Left colon (tissue), 2 donors: ENCODE measurements at places on chromosomes 11 and 22.

GRCh38 chr22:32992821-32993220 is 65.4 kb downstream of the SYN3 start:
- DNase-seq: no peak

GRCh38 chr11:120666121-120666639 is 154.6 kb downstream of the GRIK4 start:
- DNase-seq: no peak

DNA sequence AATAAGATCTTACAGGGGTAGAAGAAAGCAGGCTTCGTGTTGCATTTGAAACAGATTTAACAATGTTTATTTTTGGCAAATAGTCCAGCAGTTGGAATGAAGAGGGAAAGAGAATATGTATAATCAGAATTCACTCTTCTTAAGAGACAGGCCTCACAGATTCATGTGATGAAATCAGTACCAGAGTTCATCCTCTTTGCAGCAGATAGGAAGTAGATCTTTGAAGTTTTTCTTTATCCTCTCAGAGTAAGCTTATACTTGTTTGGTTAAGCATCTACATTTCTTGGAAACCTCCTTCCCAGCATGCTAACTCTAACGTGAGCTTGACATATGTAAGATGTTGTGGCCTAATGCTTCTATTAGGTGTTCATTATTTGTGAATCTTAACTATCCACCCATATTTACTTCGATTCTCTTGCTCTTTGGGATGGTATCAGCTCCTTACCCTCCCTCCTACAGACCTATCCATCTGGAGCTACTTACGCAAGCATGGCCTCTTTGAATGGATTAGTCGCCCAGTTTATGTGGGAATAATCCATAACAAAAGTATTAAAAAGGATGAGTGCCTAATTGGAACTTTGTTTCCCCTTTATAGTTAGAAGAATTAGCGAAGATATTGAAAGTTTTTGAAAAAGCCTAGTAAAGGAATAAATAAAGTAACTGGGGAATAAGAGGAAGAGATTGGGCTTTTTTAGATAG is 80.1 kb downstream of the PRMT3 start:
- DNase-seq: no peak

- no peak for DNase-seq
These were observed 54.4 kb downstream of the GRAMD1B start for GRCh38 chr11:123484448-123484847.

GRCh38 chr11:126123686-126124085 is 61.0 kb upstream of the CDON start:
- DNase-seq: no peak

DNA sequence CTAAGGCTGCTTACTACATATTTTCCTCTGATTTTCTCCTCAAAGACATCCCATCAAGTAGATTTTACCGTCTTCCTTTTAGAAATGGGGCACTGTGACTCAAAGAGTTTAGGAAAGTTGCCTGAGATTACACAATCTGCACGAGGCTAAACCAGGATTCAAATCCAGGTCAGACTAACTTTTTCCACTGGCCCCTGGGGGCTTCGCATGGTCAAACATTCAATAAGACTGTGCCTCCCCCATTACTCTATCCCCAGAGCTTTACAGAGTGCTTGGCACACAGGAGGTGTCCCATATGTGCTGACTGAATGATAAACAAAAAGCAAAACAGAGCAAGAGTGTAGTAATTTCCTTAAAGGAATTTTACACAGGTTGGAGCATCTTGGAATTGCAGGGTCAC is 118.1 kb upstream of the TEAD1 start:
- DNase-seq: no peak

GRCh38 chr11:57464539-57465181 is 4.3 kb downstream of the RTN4RL2 start:
- DNase-seq: no peak

DNA sequence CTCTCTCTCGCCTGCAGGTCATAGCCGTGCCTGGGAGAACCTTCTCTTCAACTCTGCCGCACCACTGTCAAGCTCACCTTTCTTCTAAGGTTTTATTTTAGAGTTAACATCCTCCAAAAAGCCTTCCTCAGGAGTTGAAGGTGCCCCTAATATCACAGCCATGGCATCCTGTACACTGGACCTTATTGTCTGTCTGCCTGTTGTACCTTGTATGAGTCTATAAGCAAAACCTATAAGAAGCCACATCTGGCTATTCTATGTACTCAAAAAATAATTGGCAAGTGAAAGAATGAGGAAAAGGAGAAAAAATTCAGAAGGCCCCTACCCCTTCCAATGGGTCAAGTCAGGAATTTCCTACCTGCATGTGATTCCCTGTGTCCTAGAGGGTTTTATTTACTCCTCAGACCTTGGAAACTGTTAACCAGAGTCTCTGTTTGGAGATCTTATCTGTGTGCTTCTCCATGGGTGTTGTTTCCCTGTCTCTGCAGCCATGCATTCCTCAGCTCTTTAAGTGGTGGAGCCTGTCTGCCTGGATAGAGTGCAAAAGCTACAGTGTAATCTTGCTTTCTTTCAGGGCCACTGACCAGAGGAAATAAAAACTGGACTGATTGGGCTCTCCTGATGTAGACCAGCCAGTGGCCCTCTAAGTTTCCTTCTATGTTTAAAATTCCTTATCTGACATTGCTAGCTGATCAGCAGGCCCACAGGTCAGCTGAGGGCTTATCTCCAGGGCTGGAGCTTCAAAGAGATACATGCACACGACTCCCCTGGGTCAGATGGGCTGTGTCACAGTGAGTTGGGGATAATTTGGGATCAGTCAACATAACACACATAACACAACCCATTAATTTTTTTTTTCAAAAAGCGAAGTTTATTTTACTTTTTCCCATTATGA is 37.6 kb upstream of the TMEM135 start:
- DNase-seq: no peak

- DNase-seq: no peak
These were observed 98.7 kb upstream of the CRYBB3 start for GRCh38 chr22:25100948-25101347.

DNA sequence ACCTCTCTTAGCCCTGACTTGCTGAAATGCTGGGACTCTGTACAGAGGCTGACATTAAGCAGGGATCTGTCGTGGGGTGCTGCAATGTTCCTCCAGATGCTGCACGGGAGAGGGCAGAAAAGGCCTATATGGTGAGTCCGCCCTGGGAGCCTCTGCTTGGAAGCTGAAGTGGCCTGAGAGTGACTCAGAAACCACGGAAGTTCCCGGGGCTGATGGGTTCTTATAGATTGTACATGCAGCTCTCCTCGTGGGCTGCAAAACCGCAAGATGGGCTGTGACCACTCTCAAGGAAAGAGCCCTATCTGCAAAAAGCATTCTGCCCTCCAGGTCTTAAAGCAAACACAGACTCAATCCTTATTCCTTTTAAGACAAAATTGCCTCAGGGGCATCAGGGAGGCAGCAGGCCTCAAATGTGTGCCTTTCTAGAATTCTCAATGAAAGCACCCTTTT is 5.8 kb upstream of the SLC43A3 start:
- no peak for DNase-seq

GRCh38 chr11:11806074-11806473 is 35.7 kb upstream of the USP47 start:
- no peak for DNase-seq

- DNase-seq: peak; percentile 60
These were observed 6.0 kb upstream of the FXYD6 start for GRCh38 chr11:117882311-117882905.

- DNase-seq: no peak
These were observed 239.2 kb upstream of the TBCEL start for GRCh38 chr11:120784566-120785251.

- DNase-seq: no peak
These were observed 237.3 kb downstream of the ST3GAL4 start for GRCh38 chr11:126592496-126593410.

GRCh38 chr11:10514709-10515108 is 26.3 kb downstream of the RNF141 start:
- DNase-seq: no peak

DNA sequence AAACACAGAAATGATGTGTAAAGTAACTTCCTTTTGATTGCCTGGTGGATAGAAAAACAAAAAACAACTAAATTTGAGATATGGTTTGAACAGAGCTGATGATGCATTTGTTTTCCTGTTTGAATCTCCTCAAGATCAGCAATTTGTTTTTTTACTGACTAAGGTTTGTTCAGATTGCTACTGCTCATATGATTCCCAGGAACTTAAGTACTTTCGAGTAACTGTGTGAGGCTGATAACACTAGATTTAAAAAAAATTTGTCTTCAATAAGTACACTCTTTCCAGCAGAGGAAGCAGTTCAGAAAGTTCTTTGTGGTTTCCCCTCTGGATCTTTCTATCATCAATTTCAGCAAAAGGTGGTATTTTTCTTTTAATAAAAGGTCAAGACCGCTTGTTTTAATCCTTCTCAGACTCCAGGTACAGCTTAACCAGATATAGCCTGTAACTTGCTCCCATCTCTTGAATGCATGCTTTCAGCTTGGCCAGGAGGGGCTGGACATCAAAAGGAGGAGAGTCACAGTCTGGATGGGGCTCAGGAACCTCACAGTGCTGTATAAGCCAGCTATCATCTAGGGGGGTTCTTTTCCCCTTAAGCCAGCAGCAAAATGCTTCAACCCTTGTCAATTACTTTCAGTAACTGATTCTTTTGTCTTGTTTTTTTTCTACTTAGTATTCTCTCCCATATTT is 12.3 kb upstream of the MS4A6E start:
- no peak for DNase-seq

GRCh38 chr11:128324531-128325141 is 262.7 kb downstream of the ETS1 start:
- no peak for DNase-seq

DNA sequence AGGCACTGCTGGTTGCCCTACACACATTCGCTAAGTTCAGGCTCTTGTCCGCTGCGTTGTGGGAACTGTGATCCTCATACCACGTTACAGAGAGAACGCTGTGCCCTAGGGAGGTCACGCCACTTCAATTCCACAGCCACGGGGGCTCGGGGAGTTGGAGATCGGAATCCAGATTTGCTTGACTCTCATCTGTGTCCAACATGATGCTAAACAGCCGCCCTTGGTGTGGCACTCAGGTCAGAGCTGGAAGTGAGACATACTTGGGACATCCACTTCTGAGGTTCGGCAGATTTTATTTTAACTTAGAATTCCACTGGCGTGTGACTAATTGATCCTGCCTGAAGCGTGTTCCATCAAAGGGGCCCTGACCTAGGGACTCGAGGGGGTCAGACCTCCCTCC is 41.7 kb downstream of the RIBC2 start:
- DNase-seq: no peak

DNA sequence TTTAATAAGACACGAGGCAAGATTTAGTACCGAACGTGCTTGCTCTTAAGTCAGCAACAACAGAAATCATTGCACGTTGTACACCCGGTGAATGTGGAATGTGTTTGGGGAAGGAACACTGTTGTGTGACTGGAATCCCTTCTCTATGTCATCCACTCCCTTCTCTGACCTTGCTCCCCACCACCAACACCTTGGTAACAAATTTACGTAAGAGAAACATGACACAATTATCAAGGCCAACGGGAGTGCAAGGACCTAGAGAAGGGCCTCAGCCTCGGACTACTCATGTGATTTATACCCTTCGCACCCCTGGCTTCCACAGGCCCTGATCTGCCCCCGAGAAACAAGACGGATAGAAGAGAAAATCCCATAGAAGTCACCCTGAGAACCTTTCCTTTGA is 236.2 kb downstream of the LARGE1 start:
- no peak for DNase-seq

GRCh38 chr11:72231396-72232259 is 7.1 kb downstream of the INPPL1 start:
- no peak for DNase-seq

GRCh38 chr11:95086151-95086550 is 3.5 kb upstream of the ENDOD1 start:
- no peak for DNase-seq

- no peak for DNase-seq
These were observed 11.6 kb upstream of the CAPN5 start for GRCh38 chr11:77055101-77055561.

- DNase-seq: no peak
These were observed 875.6 kb downstream of the METTL15 start for GRCh38 chr11:28983780-28984179.

GRCh38 chr11:47905358-47906059 is 57.4 kb upstream of the NUP160 start:
- no peak for DNase-seq
